ENCODE measurements at places on chromosomes 5 and 9.
A peak's percentile ranks its signal among the peaks of the same experiment; 100 is the strongest.

GRCh38 chr5:103780794-103781193 is 218.2 kb upstream of the NUDT12 start:
- DNase-seq: no peak

DNA sequence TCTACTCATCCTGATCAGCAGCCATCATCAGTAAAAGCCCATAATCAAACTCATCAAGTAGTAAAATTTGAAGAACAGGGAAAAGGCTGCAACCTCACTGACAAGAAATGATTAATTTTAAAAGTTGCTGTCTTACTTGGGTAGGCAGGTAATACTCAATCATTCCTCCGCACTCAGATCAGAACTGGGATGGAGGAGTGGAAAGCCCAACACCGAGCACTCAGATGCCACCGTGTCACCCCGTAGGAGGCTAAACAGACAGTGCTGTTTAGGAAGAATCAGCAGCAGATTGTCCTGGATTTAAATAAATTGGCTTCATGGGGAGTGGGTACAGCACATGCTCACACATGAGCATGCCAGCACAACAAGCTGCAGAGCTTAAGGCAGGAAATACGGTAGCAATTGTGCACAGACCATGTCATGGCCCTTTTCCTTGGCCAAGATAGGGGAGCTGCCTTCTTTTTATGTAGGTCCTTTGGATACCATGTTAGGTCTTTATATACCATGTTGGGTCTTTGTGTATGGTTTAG is 92.6 kb upstream of the CDH6 start:
- DNase-seq: no peak

- DNase-seq: no peak
These were observed 453.7 kb upstream of the RIOK2 start for GRCh38 chr5:97636766-97637165.

DNA sequence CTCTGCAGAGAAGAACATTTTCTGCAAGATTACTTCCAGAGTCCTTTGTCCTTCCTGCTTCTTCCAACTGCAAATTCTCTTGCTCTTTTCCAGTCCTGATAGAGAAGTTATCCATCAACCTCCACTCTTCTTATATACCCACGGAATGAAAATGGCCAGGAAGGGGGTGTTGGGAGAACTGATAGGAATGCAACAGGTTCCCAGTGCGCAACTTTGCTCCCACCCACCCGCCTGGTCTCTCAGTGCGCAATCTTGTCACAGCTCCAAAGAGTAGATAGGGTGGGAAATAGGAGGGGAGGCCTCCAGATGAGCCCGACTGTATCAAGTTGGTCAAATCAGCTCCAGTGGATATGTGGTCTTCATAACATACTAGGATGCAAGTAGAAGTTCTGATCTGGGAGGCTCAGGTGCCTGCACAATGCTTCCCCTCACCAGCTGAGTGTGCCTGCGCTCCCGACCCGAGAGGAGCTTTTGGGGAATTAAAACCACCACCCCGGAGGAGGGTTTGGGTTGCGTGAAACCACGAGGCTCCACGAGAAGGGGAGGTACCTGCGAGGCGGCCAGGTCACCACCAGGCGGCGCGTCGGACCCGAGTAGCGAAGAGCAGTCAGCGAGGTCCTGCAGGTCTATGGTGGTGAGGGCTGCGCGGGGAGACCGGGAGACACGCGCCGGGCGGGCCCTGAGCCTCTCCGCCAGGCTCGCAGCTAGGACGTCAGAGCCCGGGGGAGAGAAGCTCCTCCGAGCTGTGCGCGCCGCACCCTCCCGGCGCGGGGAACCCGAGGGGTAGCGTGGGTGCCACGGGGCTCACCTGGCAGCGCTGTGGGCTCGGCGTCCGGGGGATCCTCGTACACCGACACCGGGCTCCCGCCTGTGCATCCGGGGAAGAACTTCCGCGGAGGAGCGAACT is 835 bp downstream of the MCIDAS start:
- DNase-seq: peak; percentile 47

DNA sequence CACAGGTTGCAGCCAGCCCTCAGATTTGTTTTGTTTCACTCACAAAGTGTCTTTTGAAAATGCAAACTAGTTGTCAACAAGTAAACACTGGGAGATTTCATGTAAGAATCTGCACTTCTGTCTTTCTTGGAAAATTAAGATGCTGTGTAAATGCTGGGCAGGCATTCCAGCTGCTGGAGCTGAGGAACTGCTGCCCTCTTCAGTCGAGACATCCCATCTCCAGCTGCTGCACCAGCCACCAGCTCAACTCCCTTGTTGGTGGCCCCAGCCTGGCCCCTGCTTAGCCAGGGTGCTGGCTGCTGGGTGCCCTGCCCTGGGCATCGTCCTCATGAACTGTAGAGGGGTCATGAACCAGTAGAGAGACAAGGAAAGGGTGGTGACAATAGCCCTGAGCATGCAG is 33.1 kb upstream of the AFAP1L1 start:
- DNase-seq: no peak

DNA sequence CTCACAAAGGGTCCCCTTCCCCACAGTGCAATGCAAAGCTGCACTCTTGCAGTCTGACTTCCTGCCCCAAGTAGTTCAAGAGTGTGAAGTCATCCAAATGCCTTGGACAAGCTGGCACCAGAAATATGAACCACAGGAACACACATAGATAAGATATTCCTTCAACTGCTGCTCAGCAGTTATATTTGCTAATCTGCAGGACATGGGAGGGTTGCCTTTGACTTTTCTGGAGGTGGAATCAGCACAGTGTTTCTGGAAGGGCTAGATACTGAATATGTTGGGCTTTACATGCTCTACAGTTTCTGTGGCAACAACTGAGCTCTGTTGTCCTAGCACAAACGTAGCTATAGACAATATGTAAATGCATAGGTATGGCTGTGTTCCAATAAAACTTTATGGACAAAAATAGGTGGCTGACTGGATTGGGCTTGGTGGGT is 96.7 kb upstream of the PCA3 start:
- DNase-seq: no peak

GRCh38 chr5:140707812-140708211 is 7.6 kb downstream of the ZMAT2 start:
- no peak for DNase-seq

- DNase-seq: no peak
These were observed 1.6 kb upstream of the MGAT1 start for GRCh38 chr5:180804129-180804618.

DNA sequence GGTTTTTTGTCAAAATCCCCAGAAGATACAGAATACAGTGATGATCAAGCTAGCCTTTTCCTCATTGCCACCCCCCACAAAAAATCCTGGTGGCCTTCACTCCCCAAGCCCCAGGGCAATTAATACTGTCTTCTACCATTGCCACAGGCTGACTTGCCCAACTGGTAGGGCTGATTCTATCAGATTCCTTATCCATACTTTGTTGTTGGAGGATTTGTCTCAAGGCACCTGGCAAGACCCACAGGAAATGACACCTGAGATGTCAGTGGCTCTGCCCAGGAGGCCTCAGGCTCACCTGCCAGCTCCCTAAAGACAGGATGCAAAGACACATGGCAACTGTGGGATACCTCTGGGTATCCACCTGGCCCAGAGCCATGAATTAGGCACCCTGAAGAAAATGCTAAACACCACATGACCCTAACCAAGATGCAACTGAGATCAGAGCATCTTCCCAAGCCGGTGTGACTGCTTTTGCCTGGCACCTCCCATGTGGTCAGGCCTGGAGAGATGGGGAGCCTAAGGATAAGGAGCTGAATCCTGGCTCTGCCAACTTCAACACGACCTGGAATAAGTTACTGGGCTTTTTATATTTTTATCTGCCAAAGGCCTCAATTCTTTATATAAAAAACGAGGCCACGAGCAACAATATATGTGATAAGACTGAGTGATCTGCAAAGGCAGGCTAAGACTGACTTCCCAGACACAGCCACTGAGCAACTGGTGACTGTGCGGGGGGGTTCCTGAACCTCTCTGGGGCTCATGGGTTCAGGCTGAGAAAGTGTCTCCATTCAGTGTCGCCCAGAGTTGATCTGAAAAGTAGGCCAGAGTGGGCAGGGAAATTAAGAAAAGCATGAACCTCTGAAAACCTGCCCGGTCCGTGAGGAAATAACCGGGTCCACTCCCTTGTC is 944 bp downstream of the ATOX1 start:
- DNase-seq: peak; percentile 25

- no peak for DNase-seq
These were observed 165.0 kb downstream of the DAB2IP start for GRCh38 chr9:121816449-121816817.

DNA sequence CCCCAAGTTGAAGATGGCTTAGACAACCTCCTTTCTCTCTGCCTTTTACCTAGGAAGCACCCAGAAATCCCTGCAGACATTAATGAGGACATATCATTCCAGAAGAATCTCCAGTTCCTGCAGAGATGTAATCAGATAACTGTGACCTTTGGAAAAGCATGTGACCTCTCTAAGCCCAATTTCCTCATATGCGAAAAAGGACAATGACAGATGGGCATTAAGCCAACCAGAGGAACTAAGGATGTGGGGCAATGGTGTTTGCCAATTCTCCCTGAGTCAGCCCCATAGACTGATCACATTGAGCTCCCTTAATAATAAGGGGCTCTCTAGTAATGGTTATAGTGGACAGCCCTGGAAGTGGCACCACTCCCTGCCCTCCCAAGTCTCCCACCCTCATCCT is 10.1 kb upstream of the FOXI1 start:
- no peak for DNase-seq

DNA sequence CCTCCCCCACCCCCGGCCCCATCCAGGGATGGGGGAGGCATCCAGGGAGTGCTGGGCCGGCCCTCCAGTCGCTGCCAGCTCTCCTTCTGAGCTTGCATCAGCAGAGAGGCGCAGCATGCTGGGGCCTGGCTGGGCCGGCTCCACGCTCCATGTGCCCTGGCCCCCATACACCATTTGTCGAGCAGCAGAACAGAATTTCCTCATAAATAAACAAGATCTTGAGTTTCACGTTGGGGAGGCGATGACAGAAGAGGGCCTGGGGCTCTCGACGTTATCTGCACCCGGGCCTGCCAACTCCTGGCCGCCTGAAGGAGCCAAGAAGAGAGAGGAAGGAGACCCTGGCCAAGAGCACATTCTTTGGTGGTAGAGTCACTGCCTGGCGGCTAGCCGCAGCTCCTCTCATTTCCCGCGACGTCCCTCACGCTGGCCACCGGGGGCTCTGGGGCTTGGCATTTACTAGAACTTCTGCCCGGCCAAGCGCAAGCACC is 177.0 kb downstream of the FGF18 start:
- no peak for DNase-seq

- DNase-seq: no peak
These were observed 9.3 kb downstream of the FBN2 start for GRCh38 chr5:128528637-128529255.

GRCh38 chr9:120267929-120268328 is 312.0 kb downstream of the CDK5RAP2 start:
- DNase-seq: no peak

DNA sequence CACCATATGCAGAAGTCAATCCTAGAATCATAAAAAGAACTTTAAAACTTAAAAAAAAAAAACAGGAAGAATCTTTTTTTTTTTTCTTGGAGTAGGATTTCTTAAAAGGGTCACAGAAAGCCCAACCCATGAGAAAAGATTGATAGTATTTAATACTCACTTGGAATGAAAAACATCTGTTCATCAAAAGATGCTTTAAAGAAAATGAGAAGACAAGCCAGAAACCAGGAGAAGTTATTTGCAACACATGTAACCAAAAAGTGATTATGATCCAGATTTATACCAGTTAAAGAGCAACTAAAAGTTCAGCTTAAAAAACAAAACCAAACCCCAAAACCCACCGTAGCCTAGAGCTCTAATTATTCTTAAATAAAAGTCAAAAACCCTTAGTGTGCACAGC is 69.3 kb downstream of the TLE4 start:
- DNase-seq: no peak

DNA sequence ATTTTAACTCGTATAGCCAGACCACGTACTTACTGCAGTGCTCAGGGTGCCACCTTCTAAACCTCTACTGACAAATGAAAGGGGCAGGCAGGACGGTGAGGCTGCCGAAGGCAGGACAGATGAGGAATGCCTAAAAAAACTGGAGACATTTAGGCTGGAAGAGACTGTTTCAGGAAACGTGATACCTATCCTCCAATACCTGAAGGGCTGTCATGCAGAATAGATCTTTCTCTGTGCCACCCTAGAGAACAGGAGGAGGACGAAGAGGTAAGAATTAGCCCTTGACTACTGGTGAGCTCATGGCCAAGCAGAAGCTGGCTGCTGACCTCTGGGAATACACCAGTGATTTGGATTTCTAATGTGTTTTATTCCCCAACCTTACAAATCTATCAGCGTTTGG is 139.4 kb downstream of the EFNA5 start:
- DNase-seq: no peak

GRCh38 chr5:91007251-91007650 is 375.9 kb downstream of the ARRDC3 start:
- DNase-seq: no peak

- DNase-seq: no peak
These were observed 63.2 kb upstream of the FRRS1L start for GRCh38 chr9:109230277-109230676.

GRCh38 chr5:88923623-88924329 is 40.8 kb upstream of the MEF2C start:
- no peak for DNase-seq

DNA sequence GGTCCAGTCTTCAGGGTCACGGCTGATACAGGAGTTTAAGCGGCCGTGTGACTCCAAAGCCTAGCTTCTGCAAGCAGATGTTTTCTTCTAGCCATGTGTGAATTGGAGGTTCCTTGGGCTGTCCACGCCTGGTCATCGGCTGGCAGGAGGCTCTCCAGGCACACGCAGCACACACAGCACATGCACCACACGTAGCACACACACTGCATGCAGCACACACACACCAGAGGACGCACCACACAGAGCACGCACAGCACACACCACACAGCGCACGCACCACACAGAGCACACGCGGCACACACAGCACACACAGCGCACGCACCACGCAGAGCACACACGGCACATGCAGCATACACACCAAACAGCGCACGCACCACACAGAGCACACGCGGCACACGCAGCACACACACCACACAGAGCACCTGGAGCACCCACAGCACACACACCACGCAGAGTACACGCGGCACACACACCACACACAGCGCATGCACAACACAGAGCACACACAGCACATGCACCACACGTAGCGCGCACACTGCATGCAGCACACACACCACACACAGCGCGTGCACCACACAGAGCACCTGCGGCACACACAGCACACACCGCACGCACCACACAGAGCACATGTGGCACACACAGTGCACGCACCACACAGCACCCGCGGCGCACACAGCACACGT is 234.3 kb downstream of the FANCC start:
- no peak for DNase-seq
